ENCODE measurements at places on chromosomes 7 and 10.

- DNase-seq, result peak; percentile 9
These were observed 62.7 kb downstream of the SUGCT start for GRCh38 chr7:40197527-40197926.

DNA sequence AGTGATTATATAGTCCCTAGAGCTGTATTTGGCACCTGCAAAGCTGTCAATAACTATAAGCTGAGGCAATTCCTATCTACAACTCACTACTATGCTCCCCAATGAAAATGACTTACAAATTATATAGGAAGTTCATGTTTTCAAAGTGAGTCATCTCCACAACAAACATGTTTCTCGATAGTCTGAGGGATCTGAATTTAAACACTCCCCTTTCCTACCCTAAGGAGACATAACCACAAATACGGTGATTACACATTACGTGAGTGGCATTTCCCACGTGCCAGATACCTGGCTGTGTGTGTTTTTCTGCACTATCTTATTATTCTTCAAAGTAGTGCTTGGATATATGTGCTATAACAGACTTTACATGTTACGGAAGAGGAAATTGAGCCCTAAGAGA, 122.5 kb upstream of the C1QL3 start:
- DNase-seq, result no peak

DNA sequence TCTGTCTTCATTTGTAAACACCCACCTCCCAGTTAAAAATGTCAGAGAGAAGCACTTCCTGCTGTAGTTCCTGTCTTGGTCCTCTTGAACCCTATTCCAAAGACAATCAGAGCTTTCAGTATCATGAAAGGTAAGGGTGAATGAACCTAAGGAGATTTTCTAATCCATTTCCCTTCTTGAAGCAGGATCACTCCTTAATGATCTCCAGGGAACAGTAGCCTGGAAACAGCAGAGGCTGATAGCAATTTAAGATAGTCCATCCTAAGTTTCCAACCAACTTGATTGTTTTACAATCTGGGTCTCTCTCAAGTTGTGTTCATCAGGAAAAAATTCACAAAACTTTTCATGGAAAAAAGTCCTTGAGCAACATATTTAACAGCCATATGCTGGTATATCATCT, 273.6 kb downstream of the NEBL start:
- no peak for DNase-seq

GRCh38 chr7:8217200-8218068, 44.5 kb downstream of the ICA1 start:
- peak; percentile 78 for DNase-seq

DNA sequence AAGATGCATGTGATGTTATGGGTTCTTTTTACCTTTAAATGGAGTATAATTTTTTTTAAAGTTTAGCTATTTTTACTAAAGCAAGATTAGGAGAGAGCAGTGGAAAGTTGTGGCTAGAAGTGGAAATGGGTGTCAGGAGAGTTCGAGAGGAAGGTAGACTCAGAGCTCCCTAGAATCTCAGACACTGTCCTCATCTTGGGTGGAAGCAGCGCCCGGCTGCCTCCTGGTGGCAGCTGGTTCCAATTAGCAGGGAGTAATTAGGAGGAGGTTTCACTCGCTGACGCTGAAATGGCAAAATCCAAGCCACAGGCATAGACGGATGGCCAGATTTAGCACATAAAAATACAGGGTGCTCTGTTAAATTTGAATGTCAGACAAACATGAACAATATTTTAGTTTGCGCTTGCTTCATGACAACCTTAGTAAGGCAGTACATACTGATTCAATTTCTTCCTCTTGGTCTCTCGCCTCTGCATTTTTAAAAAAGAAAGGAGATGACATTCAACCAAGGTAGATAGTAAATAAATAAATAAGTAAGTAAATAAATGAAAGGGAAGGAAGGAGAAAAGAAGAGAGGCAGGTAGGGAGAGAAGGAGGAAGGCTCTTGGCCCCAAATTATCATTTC, 58.5 kb downstream of the LGI1 start:
- DNase-seq, result peak; percentile 69

GRCh38 chr10:117503244-117504205, 39.0 kb upstream of the EMX2 start:
- no peak for DNase-seq

- DNase-seq, result peak; percentile 99
These were observed 15.5 kb downstream of the ZMIZ1 start for GRCh38 chr10:79084012-79084971.

GRCh38 chr7:135335628-135336139, 102.0 kb downstream of the STRA8 start:
- peak; percentile 14 for DNase-seq

- peak; percentile 39 for DNase-seq
These were observed 9.4 kb downstream of the HNRNPF start for GRCh38 chr10:43399320-43400310.

DNA sequence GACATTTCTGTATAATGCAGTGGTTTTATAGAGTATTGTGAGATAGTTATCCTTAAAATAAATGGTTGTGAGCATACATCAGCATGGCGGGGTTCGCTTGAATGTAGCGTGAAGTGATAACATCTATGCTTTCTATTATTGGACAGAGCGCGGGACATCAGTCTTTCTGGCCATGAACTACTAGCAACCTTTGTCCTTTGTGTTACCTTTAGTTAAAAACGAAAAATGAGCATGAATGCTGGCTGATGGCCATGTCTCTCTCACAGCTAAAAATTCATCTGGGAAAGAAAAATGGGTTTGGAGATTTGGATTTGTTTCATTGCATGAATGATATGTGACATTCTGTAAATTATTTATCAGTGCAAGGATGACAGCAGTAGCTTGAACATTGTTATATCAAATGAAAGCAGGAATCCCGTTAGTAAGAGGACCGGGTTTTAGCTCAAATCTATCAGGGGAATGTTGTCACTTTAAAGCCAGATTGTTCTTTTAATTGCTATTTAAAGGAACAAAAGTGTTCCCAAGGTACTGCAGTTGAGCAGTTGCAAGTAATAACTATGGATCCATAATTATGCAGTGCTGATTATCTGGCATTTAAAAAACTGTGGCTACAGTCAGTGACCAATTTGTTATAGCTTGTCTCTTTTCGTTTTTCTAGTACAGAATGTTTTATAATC, 131.0 kb downstream of the KAT6B start:
- DNase-seq, result no peak

GRCh38 chr10:26410356-26410755, 27.8 kb upstream of the APBB1IP start:
- DNase-seq, result no peak

GRCh38 chr10:52598936-52599335, 173.6 kb downstream of the MBL2 start:
- no peak for DNase-seq

GRCh38 chr7:630539-630938, 96.0 kb upstream of the DNAAF5 start:
- no peak for DNase-seq

GRCh38 chr10:52314822-52315552, 906 bp downstream of the DKK1 start:
- DNase-seq, result no peak

DNA sequence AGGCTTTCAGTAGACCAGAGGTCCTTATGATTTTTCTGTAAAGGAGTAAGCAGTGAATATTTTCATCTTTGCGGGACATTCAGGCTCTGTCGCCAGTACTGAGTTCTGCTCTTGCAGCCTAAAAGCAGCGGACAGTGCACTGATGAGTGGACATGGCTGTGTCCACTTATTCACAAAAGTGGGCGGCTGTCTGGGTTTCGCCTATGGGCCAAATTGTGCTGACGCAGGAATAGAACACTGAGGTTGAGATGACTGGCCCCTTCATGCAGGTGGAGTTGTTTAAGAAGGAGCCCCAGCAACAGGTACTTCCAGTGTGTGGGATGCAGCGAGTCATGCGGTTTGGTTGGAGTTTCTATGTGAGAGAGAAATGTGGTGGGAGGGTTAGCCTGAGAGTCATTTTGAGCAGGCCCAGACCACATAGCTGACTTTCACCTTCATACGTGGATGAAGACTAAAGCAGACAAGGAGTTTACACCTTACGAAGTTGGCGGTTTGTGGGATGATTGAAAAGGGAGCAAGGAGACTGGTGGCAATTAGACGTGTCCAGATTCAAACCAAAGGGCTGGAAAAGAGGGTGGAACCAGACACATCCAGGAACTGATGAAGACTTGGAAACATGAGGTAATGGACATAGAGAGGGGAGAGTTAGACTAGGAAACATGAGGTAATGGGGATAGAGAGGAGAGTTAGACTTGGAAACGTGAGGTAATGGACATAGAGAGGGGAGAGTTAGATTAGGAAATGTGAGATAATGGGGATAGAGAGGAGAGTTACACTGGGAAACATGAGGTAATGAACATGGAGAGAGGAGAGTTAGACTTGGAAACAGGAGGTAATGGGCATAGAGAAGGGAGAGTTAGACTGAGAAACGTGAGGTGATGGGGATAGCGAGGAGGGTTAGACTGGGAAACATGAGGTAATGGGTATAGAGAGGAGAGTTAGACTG, 38.2 kb downstream of the WDR37 start:
- DNase-seq, result no peak

GRCh38 chr7:54782829-54783228, 23.8 kb upstream of the SEC61G start:
- no peak for DNase-seq

DNA sequence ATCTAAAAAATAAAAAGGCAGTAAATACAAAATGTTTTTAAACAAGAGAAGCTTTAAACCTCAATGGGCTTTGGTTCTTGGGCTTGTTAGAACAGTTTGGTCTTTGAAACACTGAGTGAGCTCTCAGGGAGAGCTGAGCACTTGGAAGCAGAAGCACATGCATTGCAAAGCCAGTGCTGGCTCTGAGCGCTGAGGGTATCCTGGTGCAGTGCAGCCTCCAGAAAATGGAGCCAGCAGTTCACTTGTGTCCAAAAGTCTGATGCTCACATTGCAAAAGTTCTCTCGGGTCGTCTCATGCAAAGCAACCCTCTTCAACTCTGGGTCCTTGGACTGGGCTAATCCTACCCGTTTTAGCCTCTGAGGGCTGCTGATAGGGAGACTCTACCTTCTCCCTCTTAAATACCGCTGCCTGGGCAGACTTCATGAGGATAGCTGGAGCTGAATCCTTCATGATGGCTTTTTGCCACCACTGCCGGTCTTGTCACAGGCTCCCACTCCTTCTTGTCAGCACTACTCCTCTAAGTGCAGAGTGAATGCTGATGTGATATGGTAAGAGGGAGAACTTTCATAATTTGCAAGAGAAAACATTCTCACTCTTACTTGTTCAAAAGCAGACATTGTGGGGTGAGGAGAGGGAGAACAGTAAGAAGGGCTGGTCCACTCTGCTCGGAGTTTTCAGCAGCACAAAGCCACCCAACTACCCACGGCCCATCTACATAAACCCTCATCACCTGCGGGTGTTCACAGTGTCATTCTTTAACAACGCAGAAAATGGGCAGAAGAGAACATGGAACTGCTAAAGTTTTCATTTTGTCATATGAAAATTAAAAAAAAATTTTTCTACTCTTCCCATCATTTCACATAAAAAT, 42.2 kb upstream of the BMPER start:
- DNase-seq, result no peak

GRCh38 chr7:156065400-156065799, 253.1 kb upstream of the SHH start:
- no peak for DNase-seq

- DNase-seq, result no peak
These were observed 78.4 kb upstream of the GSDME start for GRCh38 chr7:24835643-24836042.

GRCh38 chr10:132900211-132900756, 42.1 kb downstream of the CFAP46 start:
- no peak for DNase-seq

GRCh38 chr10:60735244-60735643, 43.0 kb upstream of the CDK1 start:
- no peak for DNase-seq

DNA sequence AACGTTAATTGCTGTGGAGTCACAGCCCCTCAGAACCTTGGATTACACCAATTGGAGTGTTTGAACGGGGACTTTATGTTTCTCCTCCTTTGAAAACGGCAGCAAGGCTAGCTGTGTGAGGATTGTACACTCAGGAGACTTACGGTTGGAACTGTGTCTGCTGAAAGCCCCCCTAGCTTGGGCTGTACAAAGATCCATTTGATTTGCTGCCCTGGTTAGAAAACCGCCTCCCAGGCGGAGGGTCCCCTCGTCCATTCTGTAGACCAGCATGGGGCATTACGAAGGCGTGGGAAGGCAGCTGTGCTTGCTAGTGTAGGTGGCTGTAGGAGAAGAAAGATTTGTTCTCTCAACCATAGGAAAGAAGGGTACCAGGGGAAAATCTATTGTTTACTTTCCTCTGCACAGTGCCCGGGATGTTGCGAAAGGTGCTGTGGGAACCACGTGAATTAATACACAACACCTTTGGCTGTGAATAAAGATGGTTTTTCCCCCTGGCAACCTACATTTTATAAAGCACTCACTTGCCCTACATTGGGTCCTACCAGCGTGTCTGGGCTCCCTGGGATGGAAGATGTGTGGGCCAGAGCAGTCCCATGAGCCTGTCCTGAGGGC, 73.4 kb upstream of the BTBD16 start:
- DNase-seq, result no peak

DNA sequence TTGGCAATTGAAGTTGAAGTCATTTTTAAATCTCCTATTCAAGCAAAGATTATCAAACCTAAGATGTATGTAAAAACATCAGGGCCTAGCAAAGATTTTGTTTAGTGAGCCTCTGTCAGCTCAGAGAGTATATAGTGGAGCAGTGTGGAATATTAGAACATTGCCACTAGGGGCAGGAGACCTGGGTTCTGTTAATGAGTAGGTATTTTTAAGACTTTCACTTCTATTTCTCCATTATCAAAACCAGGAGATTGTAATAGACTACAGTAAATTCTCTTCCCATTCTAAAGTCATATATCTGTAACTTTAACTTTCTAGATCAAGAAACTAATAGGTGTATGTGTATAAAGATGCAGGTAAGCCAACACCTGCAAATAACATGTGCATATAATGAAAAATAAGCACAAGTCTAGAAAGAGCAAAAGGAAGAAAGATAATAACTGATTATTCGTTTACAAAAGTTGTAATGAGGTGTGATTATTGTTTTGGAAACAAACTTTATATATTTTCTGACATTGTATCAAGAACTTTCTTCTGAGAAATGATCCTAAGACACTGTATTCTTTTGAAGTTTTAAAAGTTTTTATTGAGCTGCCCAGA, 64.4 kb downstream of the KCND2 start:
- no peak for DNase-seq

DNA sequence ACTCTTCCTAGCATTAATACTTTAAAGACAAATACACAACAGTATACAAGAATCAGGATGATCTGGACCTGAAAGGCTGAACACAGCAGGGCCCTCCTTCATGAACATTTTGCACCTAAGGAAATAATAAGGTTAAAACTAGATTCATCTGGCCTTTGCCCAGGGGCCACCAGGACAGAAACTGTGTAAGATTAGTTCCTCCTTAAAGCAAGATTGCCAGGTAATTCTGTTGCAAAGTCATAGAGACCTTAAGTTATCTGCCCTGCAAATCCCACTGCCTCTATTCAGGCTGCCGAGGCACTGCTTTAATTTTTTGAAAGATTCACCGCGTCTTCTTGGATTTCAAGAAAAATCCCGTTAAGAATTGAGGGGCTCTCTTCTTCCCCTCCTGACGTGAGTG, 1.6 kb upstream of the KIAA1217 start:
- DNase-seq, result no peak

GRCh38 chr10:120414946-120415345, 42.1 kb upstream of the PLPP4 start:
- DNase-seq, result no peak

- DNase-seq, result no peak
These were observed 402.9 kb downstream of the MAGI2 start for GRCh38 chr7:79050603-79051002.

All from inflammatory macrophage (primary cell).